Left cardiac atrium (tissue), 4 donors: ENCODE measurements at places on chromosomes 13 and 19. TPM values are rescaled to one million over a fixed set of nuclear protein-coding genes. Genes with fewer than 3 reads are reported as not detected.

Gene CILP2
- total RNA-seq: 0.32 TPM

Gene TSKS
- 1.1 TPM for total RNA-seq

Gene APOC4
- total RNA-seq: not detected

Gene DMKN
- 7.5 TPM for total RNA-seq

Gene CLDND2
- total RNA-seq: 2.5 TPM

Gene RETN
- 1.6 TPM for total RNA-seq

Gene CCDC8
- total RNA-seq: 29.6 TPM

Gene ANKRD24
- 1.2 TPM for total RNA-seq

Gene TARM1
- total RNA-seq: not detected

Gene PCDH9
- total RNA-seq: 17.9 TPM

Gene ZNF607
- total RNA-seq: 8.0 TPM

Gene SLC25A41
- total RNA-seq: 0.18 TPM

Gene LIG1
- 5.8 TPM for total RNA-seq

Gene PTGIR
- total RNA-seq: 14.8 TPM

Gene FARP1
- total RNA-seq: 26.3 TPM

Gene COL4A1
- total RNA-seq: 456 TPM

Gene ZNF418
- 9.1 TPM for total RNA-seq

Gene FTL
- total RNA-seq: 1,813 TPM

Gene ZNF486
- 3.0 TPM for total RNA-seq

Gene ERICH6B
- not detected for total RNA-seq

Gene KLK13
- total RNA-seq: not detected

Gene TTC9B
- total RNA-seq: not detected

Gene KIR2DL3
- total RNA-seq: not detected

Gene ZNF441
- total RNA-seq: 4.2 TPM

Gene C13orf42
- not detected for total RNA-seq

Gene CYP4F12
- 2.2 TPM for total RNA-seq

Gene SIGLEC12
- total RNA-seq: not detected

Gene MZT1
- total RNA-seq: 6.5 TPM

Gene VSTM2B
- total RNA-seq: not detected

Gene ZNF28
- 9.0 TPM for total RNA-seq

Gene CRTC1
- total RNA-seq: 11.1 TPM

Gene CAPS
- total RNA-seq: 6.6 TPM

Gene TLE2
- total RNA-seq: 61.0 TPM

Gene SULT2A1
- not detected for total RNA-seq

Gene CGB8
- not detected for total RNA-seq

Gene FUT3
- not detected for total RNA-seq

Gene RNF225
- total RNA-seq: not detected

Gene TMEM255B
- 14.1 TPM for total RNA-seq

Gene MARCHF2
- total RNA-seq: 81.1 TPM

Gene PRSS57
- not detected for total RNA-seq

Gene SELENOV
- not detected for total RNA-seq

Gene GPC5
- 3.0 TPM for total RNA-seq

Gene KLK3
- not detected for total RNA-seq

Gene LRRC8E
- total RNA-seq: 1.7 TPM

Gene CD209
- total RNA-seq: 18.3 TPM

Gene STRN4
- 37.2 TPM for total RNA-seq

Gene OVOL3
- total RNA-seq: not detected

Gene DZIP1
- total RNA-seq: 7.6 TPM

Gene MAP4K1
- total RNA-seq: 3.1 TPM

Gene WDR88
- total RNA-seq: not detected

Gene FGF22
- total RNA-seq: 0.44 TPM
